Ammon's horn (tissue), 1 donor: ENCODE measurements at places on chromosomes 2 and 18.

GRCh38 chr18:30970196-30970816, 72.2 kb downstream of the DSC3 start:
- DNase-seq: peak; percentile 49

- no peak for DNase-seq
Measured at GRCh38 chr2:150916467-150917396, 344.9 kb downstream of the RBM43 start.

DNA sequence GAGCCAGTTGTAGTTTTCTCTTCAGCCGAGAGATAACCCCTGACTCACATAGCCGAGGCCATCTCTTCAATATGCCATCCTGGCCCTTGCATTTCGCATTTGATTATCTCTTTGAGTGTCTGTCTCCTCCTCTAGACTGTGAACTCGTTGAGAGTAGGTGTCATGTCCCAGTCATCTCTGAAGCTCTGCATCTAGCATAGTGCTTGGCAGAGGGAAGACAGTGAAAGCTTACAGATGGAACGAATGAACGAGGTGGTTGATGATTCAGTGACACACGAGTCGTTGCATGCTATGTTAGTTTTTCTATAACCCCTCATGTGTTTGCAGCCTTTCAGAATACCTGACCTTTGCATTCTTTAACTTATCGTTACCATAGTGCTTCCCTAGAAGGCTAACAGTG, 59.9 kb upstream of the CYRIA start:
- DNase-seq: peak; percentile 55

DNA sequence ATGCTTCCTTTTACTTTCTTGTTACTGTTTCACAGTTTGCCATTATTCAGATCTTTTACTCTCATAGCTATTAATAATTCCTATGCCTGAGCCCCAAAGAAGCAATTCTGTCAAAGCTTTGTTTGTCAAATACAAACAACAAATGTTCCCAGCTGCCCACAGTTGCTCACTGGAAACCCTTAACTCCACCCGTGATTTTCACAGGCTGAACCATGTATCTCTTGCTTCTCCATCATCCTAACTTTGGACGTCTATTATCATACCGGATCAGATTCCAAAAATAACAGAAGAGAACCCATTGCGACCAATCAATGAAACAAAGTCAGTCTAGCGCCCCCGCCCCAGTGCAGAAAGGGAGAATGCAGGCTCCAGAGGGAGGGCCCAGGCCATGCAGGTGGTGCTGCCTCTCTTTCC, 24.2 kb downstream of the COLEC12 start:
- no peak for DNase-seq

DNA sequence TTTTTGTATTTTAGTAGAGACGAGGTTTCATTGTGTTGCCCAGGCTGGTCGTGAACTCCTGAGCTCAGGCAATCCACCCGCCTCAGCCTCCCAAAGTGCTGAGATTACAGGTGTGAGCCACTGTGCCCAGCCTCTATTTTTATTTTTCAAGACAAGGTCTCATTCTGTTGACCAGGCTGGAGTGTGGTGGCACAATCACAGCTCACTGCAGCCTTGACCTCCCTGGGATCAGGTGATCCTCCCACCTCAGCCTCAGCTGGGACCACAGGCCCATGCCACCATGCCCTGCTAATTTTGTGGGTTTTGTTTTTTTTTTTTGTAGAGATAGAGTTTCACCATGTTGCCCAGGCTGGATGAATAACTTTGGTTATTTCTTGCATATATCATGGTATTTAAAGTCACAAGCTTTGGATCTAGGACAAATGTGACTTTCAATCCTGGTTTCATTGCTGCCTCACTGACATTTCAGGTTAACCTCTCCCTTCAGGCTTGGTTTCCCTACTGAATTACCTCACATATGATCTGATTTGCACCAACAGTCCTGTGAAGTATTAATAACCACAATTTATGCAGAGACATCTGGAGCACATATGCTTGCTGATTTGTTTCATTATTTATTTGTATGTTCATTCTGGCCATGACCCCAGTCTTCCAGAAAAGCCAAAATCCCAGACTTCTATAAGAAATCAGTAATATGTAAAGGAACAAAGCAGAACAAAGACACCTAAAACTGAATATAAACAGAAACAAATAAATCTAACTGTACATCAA, 17.5 kb upstream of the RAB31 start:
- DNase-seq: no peak
